ENCODE measurements at places on chromosomes 13 and 19.
A peak's percentile ranks its signal among the peaks of the same experiment; 100 is the strongest.

DNA sequence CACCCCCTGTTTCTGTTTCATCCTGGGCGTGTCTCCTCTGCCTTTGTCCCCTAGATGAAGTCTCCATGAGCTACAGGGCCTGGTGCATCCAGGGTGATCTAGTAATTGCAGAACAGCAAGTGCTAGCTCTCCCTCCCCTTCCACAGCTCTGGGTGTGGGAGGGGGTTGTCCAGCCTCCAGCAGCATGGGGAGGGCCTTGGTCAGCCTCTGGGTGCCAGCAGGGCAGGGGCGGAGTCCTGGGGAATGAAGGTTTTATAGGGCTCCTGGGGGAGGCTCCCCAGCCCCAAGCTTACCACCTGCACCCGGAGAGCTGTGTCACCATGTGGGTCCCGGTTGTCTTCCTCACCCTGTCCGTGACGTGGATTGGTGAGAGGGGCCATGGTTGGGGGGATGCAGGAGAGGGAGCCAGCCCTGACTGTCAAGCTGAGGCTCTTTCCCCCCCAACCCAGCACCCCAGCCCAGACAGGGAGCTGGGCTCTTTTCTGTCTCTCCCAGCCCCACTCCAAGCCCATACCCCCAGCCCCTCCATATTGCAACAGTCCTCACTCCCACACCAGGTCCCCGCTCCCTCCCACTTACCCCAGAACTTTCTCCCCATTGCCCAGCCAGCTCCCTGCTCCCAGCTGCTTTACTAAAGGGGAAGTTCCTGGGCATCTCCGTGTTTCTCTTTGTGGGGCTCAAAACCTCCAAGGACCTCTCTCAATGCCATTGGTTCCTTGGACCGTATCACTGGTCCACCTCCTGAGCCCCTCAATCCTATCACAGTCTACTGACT, at the start of gene KLK3:
TSS of gene KLK3 (plus strand) at position 280 of the 775 bp plus-strand sequence. CDS start at position 321, 41 bp downstream.
- DNase-seq: no peak

DNA sequence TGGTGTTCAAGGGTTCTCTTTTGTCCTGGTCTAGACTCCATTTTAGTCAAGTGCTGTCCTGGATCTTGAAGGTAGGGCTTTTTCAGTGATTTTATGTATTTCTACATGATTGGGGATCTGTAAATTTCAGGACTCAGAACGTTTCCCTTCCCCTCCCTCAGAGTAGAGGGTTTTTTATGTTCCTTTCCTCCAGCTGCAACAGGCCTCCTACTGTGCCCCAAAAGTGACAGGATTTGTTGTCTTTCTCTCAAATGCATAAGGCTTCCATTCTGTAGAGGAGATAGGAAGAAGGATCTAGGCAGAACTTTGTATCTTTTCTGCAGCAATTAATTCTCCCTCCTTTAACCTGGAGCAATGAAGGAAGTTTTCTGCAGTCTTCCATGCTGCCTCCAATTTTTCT, 251.3 kb downstream of the MAB21L1 start:
- no peak for DNase-seq

- DNase-seq: no peak
Measured at GRCh38 chr19:7823686-7824301, 6.2 kb upstream of the EVI5L start.

- DNase-seq: peak; percentile 79
Measured at GRCh38 chr19:5880604-5881078, 10.3 kb upstream of the FUT5 start.

GRCh38 chr19:28420811-28421550, 792.0 kb downstream of the UQCRFS1 start:
- no peak for DNase-seq

DNA sequence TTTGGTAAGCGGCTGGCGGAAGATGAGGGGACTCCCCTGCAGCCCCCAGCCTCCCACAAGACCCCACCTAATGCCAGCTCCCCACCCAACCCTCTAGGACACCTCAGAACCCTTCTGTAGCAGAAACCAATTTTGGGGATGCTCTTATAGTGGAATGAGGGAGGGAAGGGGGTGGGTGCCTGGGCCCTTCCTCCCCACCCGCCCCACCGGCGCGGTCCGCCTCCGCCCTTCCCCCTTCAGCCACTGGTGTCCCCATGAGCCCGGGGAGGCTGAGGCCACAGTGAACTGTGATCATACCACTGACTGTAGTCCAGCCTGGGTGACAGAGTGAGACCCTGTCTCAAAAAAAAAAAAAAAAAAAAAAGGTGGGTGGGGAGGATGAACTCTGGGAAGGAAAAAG, 16.2 kb downstream of the TLE6 start:
- no peak for DNase-seq

DNA sequence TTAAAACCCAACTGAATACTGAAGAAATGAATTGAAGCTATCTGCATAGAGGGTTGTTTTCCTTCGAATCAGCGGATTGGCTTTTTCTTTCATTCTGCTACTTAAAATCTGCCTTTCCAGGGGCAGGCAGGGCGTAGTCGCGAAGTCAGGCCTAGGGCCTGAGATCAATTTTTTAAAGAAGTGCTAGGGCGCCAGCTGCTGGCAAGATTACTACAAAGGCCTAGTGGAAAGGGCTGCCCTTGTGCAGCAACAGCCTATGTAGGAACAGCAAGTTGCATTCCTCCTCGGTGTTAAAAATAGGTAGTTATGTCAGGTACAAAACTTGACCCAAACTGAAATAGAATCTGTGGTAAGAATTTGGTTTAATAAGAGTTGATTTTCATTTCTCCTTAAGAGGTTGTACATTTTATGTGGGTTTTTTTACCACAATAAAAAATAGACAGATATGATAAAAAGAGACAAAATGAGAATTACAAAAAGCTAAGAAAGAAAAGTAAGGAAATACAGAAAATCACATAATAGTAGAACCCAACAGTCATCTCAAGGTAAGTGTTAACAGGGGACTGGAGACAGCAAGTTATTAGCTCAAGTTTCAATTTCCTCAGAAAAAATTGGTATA, 9.5 kb upstream of the URAD start:
- DNase-seq: peak; percentile 78

- DNase-seq: no peak
Measured at GRCh38 chr13:43980587-43980986, 100.9 kb downstream of the LACC1 start.

- peak; percentile 52 for DNase-seq
Measured at GRCh38 chr13:35818633-35819067, 312.5 kb downstream of the DCLK1 start.

DNA sequence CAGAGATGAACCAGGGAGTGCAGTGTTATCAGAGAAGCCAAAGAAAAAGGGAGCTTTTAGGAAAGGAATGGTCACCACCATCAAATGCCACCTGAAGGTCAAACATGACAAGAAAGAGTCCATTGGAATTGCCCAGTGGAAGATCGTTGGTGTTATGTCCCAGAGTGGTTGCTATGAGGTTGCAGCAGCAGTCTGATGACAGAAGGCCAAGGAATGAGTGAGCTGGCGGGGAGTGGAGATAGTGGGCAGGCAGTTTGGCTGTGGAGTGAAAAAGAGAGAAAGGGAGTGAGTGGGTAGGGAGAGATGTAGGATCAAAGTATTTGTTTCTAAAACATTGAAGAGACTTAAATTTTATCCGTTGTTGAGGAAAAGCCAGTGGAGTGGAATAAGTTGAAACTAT, 117.4 kb upstream of the WASF3 start:
- DNase-seq: no peak

DNA sequence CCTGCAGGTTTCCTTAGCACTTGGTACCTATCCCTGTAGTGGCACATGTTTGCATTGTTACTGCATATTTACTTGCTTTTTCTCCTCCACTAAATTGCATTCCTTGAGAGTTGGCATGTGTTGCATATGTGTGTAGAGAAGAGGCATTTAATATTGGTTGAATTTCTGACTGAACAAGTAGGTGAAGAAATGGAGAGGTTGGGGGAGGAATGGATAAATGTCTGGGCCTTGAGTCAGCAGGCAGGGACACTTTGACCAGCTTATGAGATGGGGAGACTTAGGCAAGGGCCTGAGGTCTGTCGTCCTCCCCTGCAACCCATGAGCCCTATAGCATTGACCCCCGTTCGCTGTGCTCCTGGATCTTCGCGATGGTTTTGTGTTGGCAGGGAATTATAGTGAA, 2.0 kb upstream of the GPR18 start:
- DNase-seq: no peak

DNA sequence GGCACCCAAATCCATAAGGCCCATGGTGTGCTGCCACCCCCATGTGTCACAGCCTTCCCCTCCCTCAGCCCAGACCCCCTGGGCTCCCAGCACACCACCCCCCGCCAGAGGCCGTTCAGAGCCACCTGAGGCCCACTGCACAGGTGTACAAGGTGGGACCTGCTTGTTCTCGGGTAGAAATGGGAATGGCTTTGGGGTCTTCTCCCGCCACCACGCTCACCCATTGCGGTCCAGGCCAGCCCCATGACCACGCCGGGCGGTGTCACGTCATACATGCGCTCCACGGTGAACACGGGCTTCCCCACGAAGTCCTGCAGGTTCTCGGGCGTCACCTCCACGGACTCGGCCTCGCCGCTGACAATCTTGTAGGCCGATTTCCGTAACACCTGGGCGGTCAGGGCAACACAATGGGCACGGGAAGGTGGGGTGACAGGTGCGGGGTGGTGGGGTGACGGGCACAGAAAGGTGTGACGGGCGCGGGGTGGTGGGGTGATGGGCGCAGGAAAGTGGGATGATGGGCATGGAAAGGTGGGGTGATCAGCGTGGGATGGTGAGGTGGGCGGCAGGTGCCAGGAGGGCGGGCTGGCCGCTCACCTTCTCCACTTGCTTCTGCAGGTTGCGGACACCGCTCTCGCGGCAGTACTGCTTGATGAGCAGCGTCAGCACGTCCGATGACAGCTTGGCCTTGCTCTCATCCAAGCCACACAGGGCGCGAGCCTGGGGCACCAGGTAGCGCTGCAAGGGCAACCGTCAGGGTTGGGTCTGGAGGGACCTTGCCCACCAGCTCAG, 4.3 kb downstream of the RPL36 start:
- DNase-seq: no peak

- no peak for DNase-seq
Measured at GRCh38 chr19:51224163-51224641, 678 bp upstream of the CD33 start.

DNA sequence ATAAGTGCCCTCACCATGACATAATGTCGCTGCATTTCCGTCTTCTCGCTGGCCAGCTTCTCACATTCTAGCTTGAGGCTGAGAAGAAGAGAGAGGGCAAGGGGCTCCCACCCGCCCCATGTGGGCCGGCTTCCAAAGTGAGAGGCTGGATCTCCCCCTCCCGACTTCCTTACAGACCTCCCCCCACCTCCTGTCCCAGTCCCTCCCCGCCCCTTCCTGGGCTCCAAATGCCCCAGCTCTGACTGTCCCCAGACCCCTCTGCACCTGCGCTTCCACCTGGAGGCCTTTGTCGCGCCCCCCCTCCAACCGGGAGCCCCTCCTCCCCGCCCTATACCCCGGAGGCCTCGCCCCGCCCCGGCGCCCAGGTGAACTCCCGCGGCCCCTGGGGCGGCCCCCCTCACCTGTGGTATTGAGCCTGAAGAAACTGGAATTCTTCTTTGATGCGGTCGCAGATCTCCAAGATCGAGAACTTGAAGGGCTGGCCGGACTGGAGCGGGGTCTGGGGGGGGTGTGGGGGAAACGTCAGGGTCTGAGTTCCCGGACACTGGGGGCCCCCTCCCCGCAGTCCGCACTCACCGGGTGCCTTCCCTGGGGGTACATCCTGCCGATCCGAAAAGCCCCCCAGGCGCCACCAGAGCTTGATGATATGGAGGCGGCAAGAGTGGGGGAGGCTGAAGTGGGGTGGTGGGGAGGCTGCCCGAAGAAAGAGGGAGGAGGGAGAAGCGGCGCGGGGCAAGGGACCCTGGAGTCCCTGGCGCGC, 595 bp downstream of the TLE2 start:
- DNase-seq: no peak

- no peak for DNase-seq
Measured at GRCh38 chr19:34173193-34173956, 1.1 kb downstream of the LSM14A start.

DNA sequence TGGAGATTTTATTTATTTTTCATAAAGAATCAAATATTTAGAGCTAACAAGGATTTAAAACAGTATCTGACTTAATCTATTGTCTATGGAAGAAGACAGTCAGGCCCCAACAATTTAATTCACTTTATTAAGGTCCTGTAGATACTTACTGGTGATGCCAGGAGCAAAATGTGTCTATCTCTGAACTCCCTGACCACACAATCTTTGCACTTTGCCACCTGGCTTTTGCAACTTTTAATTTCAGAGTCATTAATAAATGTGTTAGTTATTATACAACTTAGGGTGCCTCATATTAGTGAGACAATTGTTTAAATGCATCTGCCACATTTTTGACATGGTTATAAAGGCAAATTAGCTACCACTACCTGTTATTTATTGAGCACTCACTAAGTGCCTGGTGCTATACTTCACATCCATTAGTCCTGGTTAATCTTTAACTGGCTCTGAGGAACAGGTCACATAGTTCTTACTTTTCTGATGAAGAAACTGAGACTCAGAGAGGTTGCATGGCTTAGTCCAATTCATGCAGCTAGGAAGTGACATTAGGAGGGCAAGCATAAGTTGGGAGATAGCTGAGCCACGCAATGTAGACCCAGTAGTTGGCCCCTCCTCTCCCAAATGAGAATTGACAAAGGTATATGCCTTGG, 297.9 kb downstream of the DCT start:
- DNase-seq: no peak

DNA sequence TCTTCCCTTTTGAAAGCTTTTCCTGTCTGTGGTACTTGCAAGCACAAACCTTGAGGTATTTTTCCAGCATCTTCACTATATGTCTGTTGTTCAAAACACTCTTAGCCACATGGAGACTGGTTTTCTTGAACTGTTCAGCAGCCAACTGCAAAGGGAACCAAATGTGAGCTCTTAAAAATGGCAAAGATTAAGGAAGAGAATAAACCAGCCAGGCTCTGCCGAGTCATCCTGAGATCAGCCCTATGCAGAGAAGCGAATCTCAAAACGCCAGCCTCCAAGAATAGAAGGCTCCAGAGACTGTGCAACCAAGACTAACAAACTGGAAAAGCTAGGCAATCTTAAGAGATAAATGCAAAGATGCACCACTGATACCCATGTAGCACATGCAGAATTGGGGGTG, 20.7 kb downstream of the AKAP8 start:
- DNase-seq: no peak

DNA sequence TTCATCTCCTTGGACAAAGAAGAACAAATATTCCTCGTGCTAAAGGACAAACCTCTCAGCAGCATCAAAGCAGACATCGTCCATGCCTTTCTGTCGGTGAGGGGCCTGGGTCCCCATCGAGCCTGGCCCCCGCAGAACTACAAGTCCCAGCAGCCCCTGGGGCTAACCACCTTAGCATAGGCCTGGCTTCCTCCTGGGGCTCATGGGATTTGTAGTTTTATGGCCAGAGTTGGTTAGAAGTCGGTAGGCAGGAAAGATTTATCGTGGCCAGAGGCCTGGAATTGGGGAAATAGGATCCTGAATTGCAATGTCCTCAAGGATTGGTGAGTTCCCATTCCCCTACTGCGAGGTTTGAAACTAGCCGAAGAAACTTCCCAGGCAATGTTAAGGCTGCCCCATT, 19.6 kb downstream of the TMEM150B start:
- peak; percentile 29 for DNase-seq

Measured in umbilical cord (tissue), 2 donors.